Astrocyte of the spinal cord (primary cell): ENCODE measurements at places on chromosomes 1 and 21.

DNA sequence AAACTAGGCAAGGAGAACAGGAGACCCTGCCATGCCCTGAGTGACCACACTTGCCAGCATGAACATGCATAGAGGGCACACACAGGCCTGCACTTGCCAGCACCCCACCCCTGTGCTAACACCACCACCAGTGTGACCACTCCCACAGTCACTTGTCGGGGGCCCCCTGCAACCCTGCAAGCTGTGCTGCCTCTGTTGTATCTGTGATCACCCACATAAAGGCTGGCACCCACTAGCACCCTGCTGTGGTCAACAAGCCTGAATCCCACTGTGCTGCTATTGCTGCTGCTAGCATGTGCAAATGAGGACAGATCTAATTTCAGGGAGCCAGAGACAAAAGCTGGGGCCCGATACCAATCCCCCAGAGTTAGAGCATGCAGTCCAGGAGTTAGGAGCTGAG, 217.7 kb downstream of the GIPC2 start:
- no peak for DNase-seq

GRCh38 chr1:67342076-67342890, 34.6 kb downstream of the IL12RB2 start:
- no peak for DNase-seq

GRCh38 chr1:165763442-165763841, 5.2 kb downstream of the TMCO1 start:
- no peak for DNase-seq

GRCh38 chr1:5410652-5411051, 581.6 kb downstream of the NPHP4 start:
- DNase-seq, result no peak
